ENCODE measurements at places on chromosomes 3 and 15.
A peak's percentile ranks its signal among the peaks of the same experiment; 100 is the strongest.

GRCh38 chr3:71564361-71564760 is 19.2 kb downstream of the FOXP1 start:
- no peak for DNase-seq

DNA sequence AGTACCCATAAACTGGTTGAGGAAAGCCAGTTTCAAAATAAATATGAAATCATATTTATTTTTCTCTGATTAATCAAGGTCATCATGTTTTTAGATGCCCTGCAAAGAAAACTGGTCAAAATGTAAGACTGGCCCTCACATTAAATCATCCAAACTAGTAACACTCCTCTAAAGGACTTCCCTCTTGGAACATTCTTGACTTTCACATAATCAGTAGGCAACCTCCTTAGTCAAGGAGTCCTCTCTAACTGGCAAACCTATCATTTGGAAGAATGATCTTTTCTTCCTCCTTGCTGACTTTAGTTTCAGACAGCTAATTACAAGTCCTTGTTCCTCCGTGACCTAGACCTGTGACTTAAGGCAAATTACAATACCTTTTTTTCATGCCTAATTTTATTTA is 82.5 kb upstream of the DCBLD2 start:
- no peak for DNase-seq

GRCh38 chr15:47523681-47524475 is 193.4 kb upstream of the SEMA6D start:
- DNase-seq: no peak

DNA sequence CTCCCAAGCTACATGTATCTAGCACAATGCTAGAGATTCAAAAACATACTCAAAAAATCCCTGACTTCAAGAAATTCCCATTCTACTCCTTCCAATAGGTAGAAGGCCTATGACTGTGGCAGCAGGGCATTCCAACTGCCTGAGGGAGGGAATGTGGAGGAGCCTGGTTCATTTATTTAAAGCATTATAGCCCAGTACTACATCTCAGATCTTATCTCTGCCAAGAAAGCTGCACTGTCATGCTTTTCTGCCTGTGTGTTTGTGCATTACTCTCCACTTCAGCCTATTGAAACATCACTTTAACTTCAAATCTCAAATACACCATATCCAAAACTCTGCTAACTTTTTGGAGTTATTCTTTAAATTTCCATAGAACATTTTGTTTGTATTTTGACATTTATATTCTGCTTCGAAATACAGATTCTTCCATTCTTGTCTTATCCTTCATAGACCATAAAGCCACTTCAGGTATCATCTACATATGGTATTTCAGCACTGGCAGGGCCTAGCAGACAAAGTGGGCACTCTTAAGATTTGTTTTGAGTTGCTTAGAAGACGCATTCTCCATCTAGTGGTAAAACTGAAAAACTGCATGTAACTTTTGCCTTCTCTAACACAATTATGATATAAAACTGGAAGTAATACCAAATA is 59.1 kb upstream of the NEDD4 start:
- DNase-seq: no peak

DNA sequence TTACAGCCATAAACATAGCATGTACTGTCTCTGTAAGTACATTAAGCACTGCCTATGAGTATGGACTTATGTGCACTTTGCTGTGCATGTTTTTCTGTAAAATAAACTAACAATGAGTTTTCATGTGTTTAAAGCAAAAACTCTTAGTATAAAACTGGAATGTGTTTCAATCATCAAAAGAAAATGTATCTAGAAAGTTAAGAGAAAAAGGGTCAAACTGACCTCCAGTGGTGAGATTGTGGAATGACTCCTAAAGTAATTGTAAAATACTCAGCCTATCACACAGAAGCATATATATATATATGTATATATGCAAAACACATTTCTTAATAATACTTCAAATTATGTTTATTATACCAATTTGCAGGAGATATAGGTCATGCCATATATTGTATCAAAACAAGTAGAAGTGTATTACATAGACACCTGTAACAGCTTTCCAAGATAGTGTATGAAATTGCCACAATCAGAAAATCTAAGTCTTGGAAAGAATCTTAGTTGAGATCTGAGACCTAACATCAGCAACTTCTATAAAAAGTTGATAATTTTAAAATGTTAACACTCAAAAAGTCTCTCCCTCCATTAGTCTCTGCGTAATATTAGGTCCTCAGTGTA is 199.6 kb downstream of the FMN1 start:
- DNase-seq: peak; percentile 3

GRCh38 chr3:135618123-135618522 is 347.4 kb upstream of the PPP2R3A start:
- no peak for DNase-seq

DNA sequence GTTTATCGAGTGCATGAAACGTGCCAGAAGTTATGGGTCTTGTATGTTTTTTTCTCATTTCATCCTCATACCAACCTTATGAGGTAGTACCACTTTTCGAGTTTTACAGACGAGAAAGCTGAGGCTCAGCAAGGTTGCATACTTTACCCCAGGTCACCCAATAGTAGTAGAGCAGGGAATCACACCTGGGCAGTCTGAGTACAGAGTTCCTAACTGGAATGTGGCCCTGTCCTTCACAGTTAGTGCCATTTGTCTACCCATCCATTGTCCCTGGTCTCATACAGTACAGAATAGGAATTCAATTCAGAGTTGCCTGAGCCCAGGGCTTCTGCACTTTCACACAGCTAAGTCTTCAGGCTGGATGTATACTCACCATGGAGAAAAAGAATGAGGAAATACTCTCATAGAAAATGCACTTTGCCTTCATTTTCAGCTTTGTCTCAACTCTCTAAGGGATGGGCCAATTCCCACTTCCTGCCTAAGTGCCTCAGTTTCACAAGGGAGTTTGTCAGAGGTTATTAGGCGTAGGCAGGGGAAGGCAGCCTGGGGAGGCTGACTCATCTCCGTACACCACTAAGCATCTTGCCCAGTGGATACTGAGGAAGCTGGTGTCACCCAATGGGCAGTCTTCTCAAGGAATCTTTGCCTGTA is 93.2 kb downstream of the TMEM212 start:
- no peak for DNase-seq

- no peak for DNase-seq
Measured at GRCh38 chr3:184814214-184814613, 2.2 kb downstream of the VPS8 start.

DNA sequence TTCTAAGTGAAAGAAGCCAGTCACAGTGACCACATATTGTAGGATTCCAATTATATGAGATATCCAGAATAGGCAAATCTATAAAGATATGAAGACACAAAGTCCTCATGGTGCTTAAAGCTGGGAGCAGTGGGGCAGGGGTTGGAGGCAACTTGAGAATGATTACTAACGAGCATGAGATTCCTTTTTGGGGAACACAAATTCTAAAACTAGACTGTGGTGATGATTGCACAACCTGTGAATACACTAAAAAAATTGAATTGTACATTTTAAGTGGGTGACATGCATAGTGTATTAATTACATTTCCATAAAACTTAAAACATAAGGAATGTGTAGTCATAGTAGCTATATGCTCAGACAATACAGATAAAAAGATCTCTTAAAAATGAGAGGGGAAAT is 103.2 kb downstream of the DPH6 start:
- DNase-seq: no peak

DNA sequence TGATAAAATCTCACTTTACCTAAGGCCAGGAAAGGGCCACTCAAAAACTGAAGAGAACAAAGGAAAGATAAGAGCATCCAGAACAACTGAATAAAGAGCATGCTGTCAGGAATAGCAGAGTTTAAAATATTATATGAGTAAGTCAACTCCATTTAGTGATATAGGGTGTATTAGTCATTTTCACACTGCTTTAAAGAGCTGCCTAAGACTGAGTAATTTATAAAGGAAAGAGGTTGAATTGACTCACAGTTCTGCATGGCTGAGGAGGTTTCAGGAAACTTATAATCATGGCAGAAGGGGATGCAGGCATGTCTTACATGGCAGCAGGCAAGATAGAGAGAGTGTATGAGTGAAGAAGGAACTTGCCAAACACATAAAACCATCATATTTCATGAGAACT is 778.0 kb upstream of the NECTIN3 start:
- DNase-seq: no peak

Measured in NCI-H2081 treated with DMSO at 0.1 percent for 48 hours (cell line).